Left renal pelvis (tissue), 4 donors: ENCODE measurements at places on chromosomes 6 and 20.

GRCh38 chr6:32152769-32153563, 975 bp upstream of the PPT2 start:
- no peak for DNase-seq

DNA sequence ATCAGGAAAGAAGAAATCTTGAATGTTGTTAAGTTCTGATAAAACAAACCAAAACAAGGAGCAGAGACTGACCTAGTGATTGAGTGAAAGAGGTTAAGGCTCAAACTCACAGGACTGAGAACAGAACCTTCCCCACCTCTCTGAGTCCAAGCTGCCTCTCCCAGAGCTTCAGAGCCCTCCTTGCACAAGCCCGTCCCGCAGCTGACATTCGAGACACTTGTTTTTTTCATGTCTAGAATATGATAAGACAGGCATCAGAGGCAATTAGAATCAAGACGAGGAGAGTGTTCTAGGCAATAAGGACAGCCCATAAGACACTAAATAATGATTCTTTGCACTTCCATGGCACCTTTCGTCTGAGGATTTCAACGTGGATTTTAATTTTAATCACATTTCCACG, 140.6 kb downstream of the PXDC1 start:
- no peak for DNase-seq

DNA sequence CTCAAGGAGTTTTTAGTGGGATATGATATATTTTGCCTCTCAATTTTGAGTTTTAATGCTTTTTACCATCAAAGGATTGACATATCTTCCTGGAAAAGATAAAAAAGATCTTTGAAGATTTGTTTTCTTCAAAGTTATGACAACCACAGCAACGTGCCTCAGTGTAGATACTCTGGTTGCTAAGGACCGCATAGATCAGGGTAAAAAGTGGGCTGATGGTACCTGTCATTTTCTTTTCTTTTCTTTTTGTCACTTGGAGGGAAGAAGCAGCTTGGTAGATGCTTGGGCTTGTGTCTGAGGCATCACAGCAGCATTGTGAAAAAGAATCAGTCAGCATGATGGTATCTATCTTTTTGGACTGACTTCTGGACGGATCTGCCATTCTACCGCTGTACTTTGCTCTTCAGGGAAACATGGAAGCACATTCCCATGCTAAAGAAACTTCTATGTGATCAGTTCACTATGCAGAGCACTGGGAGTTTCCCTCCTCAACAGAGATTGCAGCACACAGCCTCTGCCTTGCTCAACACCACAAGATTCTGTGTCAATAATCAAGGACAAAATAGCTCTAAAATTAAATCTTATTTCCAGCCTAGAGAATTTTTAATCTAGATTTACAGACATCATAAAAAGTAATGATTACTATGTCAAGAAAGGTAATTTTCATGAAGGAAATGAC, 54.8 kb upstream of the SGK1 start:
- DNase-seq = no peak

DNA sequence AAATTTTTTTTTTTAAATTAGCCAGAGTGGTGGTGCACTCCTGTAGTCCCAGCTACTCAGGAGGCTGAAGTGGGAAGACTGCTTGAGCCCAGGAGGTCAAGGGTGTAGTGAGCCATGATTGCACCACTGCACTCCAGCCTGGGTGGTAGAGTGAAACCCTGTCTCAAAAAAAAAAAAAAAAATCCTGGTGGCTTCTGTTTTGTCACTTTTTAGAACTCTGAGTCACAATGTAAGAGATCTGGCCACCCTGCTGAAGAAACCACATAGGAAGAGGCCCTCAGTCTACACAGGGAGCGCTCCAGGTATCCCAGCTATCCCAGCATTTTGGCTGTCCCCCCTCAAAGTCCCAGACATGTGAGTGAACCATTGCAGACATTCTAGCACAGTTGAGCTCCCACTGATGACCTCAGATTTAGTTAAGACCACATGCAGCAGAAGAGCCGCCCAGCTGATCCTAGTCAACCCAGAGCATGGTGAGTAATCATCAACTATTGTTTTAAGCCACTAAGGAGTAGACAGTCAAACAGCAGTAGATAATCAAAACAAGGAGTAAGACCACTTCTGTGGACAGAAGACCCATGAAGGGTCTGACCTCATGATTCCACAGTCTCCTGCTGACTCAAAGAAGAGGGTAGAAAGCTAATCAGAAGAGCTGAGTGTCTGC, 12.7 kb upstream of the ARFGEF2 start:
- no peak for DNase-seq

DNA sequence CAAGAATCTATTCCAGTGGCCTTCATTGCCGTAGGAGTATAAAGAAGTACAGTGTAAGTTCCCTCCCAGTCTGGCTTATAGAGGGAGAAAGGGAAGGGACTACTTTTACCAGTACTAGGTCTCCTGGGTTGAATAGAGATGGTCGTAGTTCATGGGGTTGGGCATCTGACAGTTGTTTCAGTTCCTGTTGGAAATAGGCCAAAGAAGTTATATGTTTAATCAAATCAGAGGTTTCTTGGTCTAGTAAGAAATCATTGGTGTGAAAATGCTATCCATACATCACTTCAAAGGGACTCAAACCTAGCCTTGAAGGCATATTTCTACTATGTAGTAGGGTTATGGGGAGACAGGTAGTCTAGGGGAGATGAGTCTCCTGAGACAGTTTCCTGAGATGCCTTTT, 45.6 kb upstream of the MAN1A1 start:
- no peak for DNase-seq
